ENCODE measurements at places on chromosomes 13 and 19. TPM values are rescaled to one million over a fixed set of nuclear protein-coding genes. Genes with fewer than 3 reads are reported as not detected.

GRCh38 chr13:54449922-54450321, 1421.3 kb downstream of the OLFM4 start:
- no peak for DNase-seq
- H3K4me3 ChIP-seq: no peak overlapping the region
- no peak overlapping the region for H3K27ac ChIP-seq
- H3K36me3 ChIP-seq: no peaks in the 10 kb centered on the region

DNA sequence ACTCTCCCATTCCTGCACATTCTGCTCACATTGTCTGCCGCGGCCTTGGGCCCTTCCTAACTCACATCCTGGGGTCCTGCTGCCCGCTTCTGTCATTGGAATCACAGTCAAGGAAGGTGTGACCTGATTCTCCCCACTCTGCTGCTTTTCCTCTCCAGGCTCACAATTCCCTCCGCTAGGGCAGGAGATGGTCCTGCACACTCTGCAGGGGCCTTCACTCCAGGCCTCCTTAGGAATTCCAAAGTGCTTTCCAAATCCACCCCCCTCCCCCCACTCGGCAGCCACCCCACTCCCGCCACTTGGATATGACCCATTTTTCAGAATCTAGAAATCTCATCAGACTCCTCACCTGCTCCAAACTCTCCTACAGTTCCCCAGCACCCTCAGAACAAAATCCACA, 3.1 kb upstream of the SLC5A5 start:
- no peak overlapping the region for H3K27ac ChIP-seq
- peaks cover 19% of the 10 kb centered on the region for H3K36me3 ChIP-seq
- H3K4me1 ChIP-seq: no peaks in the 10 kb centered on the region
- no peak overlapping the region for H3K4me3 ChIP-seq
- no peak for DNase-seq

DNA sequence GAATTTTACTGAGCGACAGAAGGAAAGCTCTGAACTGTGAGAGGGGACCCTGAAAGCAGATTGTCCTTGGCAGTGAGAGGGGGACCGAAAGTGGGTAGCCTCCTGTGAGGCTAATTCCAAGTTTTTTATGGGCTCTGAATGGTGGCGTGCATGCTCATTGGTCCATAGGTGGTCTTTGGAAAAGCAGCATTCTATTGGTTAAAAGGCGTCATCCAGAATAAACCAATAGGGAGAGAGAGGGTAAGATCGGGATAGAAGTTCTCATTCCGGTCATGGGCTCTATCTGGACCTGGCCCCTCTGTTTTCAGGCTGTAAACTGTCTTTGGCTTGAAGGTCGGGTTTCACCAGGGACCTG, 539.8 kb upstream of the PCDH9 start:
- H3K4me3 ChIP-seq: no peak overlapping the region
- no peak for DNase-seq
- no peaks in the 10 kb centered on the region for H3K36me3 ChIP-seq

Gene ECSIT
- total RNA-seq: 42.3 TPM

Gene ACTMAP
- 0.54 TPM for total RNA-seq

Gene CILP2
- total RNA-seq: 0.18 TPM

Gene ZNF709
- total RNA-seq: 4.2 TPM

Data from IMR-90 (cell line).